ENCODE measurements at places on chromosomes 16 and 17.

DNA sequence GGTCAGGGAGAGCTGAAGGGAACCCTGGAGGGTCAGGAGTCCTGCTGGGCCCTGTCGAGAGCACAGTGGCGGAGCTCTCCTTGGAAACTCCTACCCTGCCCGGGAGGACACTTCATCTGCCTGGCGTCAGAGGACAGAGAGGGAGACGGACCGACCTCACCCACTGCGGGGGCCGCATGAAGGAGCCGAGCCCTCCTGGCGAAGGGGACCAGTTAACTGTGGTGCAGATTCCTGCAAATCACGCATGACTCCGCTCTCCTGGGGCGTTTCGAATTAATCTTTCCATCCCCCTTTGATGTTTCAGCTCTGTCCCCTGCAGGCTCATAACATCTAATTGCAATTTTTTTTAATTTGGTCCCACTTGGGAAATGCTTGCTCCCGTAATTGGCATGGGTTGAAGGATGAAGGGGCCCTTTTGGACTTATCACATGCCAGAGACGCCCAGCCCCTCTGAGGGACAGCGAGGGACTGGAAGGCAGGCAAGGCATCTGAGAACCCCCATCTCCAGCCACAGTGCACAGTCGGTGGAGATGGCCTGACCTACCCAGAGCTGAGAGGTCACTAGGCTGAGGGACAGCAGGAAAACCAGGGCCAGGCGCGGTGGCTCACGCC lies 26.5 kb downstream of the RPH3AL start:
- DNase-seq = no peak

- no peak for DNase-seq
Observed at GRCh38 chr16:54053891-54054820, 232.4 kb downstream of the IRX3 start.

- DNase-seq = peak; percentile 45
Observed at GRCh38 chr16:56547120-56547948, 17.5 kb upstream of the MT4 start.

DNA sequence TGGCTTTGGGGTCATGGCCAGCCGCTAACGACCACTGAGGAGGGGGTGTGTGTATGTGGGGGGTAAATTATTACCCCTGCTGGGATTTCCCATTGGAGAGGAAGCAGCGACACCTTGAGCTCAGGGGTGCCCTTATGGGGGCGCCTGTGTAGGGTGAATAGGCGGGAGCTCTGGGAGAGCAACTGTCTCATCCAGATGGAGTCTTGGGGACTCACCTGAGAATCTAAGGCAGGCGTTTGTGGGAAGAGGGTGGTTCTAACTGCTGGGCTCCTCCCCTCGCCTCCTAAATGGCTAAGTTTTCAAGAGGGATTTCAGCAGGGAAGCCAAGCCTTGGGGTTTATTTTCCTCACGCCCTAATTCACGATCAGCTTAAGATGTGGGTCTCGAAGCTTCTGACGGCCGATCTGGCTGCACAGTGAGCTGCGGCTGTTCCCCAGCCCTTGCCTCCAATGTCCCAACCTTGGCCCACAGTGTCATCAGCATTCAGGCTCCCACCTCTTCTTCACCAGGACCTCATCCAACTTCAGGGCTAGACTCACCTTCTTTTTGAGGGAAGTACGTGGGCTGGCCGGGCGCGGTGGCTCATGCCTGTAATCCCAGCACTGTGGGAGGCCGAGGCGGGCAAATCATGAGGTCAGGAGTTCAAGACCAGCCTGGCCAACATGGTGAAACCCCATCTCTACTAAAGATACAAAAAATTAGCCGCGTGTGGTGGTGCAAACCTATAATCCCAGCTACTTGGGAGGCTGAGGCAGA lies 136.9 kb upstream of the EEF2KMT start:
- DNase-seq = no peak

DNA sequence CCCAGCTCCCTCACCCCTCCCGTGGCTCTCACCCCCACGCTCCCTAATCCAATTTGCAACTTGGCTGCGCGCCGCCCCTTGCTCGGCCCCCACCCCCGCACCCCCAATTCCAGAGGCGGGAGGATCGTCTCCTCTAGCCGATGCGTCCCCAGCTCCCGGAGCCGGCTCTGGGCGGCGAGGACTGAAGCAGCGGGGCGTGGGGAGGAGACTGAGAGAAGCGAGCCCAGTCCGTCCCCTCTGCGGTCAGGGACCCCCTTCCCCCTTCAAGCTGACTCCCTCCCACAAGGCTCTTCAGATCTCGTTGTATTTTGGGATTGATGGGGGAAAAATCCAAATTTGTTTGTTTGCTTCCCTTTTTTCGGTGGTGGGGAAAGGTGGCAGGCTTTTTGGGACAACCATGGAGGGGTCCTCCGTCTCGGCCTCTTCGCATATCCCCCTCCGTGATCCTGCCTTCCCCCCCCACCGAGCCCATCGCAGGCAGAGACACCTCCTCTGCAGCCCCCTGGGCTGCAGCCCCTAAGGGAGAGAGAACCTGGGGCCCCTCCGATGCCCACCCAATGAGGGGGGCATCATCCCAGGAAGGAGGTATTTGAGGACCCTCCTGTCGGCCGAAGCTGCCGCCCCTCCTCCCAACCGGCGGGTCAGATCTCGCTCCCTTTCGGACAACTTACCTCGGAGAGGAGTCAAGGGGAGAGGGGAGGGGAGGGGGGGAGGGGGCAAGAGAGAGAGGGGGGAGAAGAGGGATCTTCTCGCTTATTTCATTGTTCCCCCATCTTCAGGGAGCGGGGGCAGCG lies 466 bp downstream of the NEUROD2 start:
- no peak for DNase-seq

DNA sequence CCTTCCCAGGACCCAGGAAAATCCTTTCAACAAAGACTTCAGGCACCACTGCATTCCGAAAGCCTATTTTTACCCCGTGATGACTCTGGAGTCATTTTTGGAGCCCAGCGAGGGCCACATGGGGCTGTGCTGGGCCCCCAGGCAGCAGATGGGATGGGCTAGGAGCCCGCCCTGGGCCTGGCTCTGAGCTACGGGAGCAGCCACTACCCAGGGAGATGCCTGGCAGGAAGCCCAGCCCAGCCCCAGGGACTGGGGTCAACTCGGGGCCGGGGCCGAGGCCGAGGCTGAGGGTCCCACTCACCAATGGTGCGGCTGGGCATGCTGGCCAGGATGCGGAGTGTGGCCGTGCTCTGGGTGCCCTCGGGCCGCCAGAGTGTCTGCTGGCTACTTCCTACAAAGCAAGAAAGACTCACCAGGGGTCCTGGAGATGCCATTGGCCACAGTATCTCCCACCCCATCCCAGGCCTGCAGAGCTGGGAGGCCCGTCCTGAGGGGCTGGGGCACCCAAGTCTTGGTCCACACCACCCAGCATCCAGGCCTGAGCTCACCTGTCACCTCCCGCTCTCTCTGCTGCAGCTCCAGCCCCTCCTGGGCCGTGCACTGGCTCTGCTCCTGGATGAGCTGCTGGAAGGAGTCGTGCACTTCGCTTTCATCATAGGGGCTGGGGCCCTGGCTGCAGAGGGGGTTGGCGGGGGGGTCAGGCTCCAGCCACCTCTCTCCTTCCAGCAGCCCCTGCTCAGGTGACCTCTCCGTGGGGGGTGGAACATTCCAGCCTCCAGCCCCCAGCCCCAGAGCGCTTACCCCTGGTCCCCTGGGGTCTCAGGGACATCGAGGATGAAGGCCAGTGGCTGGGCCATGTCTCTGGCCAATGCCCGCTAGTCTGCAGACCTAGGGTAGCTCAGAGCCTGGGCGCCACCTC lies 2.3 kb downstream of the TMC6 start:
- no peak for DNase-seq

Data from HFFc6 (cell line).